Smooth muscle cell of trachea (primary cell): ENCODE measurements at places on chromosomes 6 and 20. TPM values are rescaled to one million over a fixed set of nuclear protein-coding genes. Genes with fewer than 3 reads are reported as not detected.

Gene FAM50B
- total RNA-seq: 9.2 and 11.9 TPM in 2 replicates

Gene RIMS1
- total RNA-seq: under 0.01 and 0.33 TPM in 2 replicates

Gene RAET1G
- 5.7 and 5.8 TPM in 2 replicates for total RNA-seq

Gene MEP1A
- not detected in 2 replicates for total RNA-seq

Gene LRRN4
- total RNA-seq: under 0.01 TPM in 1 of 2 replicates, not detected in the other

Gene MAP1LC3A
- 14.1 and 52.8 TPM in 2 replicates for total RNA-seq

Gene CDS2
- total RNA-seq: 33.7 and 39.4 TPM in 2 replicates
